SW 1271 (cell line): ENCODE measurements at places on chromosomes 2 and 18.

- DNase-seq: no peak
Observed at GRCh38 chr2:179021258-179021657, 28.7 kb downstream of the CCDC141 start.

DNA sequence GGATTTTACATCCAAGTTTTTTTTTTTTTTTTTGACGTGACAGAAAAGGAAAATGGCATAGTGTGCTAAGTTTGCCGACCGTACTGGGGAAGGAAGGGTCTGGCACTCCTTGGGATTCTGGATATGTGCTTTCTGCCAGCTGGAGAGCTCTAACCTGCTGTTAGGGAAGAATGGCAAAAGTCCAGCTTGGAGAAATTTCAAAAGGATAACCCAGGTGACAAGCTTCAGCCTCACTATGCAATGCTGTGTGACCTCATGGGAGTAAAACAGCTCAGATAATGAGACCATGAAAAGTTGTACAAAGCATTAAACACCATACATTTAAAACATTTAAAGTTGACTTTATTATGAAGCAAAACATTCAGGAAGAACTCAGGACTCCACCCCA, 10.3 kb upstream of the GPR45 start:
- DNase-seq: no peak

- DNase-seq: no peak
Observed at GRCh38 chr2:71309-72035, 25.2 kb upstream of the FAM110C start.

- DNase-seq: no peak
Observed at GRCh38 chr2:129912066-129912820, 67.2 kb upstream of the RAB6C start.

DNA sequence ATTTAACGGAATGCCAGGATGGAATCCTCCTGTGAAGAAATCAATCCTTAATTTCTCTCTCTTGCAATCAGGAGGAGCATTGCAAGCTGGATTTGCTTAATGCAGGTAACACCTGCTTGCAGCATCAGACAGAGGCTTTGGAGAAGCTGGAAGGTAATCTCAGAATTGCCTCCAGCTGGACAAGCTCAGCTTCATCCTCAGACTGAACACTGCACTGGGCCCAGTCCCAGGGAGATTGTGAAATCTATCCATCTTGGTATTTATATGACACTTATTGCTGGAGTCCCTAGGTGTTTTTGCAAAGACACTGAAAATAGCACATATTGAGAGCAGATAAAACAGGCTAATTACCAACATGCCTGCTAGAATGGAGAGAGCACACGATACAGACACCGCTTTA, 179.4 kb upstream of the SESTD1 start:
- no peak for DNase-seq

GRCh38 chr2:150274108-150274507, 213.4 kb downstream of the RND3 start:
- no peak for DNase-seq
